ENCODE measurements at places on chromosomes 16 and 17. TPM values are rescaled to one million over a fixed set of nuclear protein-coding genes. Genes with fewer than 3 reads are reported as not detected.

DNA sequence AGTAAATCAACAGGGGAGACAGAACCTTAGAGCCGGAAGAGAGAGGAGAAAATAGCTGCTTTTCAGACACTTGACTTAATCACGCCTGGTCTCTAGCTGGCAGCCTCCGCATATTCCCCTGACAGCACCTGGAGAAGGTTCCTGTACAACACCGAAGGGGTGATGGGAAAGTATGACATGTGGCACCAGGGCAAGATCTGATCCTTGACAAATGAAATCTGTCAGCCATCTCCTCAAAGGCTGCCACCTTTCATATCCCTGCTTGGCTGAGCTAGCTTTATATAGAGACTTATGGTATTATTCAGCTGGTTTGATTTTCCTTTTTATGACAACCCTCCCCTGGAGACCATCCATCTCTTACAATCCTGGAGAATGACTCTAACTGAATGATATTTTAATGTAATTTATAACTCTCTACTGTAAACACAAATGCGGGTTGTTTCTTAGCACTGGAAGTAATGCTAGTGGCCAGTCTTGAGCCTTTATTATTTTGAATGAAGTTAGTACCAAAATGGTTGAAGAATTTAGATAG, 1205.3 kb upstream of the CDH8 start:
- no peaks in the 10 kb centered on the region for H3K4me1 ChIP-seq
- no peak overlapping the region for H3K27ac ChIP-seq
- no peak overlapping the region for H3K4me3 ChIP-seq
- H3K36me3 ChIP-seq = no peaks in the 10 kb centered on the region
- H3K27me3 ChIP-seq = no peaks in the 10 kb centered on the region

GRCh38 chr17:48048384-48049126, 396 bp downstream of the NFE2L1 start:
- peak; percentile 91 for DNase-seq
- H3K36me3 ChIP-seq = peaks cover 4% of the 10 kb centered on the region
- H3K27me3 ChIP-seq = no peaks in the 10 kb centered on the region
- H3K4me3 ChIP-seq = peak overlapping the region; percentile 85

DNA sequence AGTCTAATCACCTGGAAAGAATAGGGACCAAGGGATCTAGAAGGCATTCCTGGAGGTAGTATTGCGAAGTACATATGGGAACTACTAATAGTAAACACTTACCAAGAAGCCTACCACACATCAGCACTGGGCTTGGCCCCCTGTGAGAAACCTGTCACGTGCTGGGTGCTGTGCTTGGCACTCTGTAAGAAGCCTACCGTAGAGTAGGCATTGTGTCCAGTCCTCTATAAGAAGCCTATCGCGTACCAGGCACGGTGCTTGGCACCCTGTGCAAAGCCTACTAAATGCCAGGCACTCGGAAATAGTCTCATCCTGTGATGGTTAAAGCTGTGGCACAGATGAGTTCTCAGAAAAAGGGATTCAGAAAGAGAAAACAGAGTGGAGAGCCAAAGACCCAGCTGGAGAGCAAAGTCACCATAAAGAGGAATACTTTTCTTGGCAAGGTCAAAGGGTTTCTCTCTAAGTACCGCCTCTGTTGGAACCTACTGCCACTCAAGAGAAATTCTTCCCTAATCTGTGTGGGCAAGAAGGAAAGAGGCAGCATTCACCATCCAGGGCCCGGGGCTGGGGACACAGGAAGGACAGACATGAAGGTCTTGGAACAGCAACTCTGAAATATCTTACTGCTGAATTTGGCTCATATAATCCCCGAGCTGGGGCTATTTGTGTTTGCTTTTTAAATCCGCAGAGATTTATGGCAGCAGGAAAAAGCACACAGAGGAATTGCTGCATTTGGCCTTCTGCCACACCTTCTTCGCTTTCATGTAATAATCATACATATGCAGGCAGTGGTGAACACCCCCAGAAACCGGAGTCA, 81.8 kb downstream of the VAT1L start:
- no peak overlapping the region for H3K27ac ChIP-seq
- no peaks in the 10 kb centered on the region for H3K36me3 ChIP-seq
- no peaks in the 10 kb centered on the region for H3K4me1 ChIP-seq
- H3K4me3 ChIP-seq = no peak overlapping the region
- DNase-seq = no peak

DNA sequence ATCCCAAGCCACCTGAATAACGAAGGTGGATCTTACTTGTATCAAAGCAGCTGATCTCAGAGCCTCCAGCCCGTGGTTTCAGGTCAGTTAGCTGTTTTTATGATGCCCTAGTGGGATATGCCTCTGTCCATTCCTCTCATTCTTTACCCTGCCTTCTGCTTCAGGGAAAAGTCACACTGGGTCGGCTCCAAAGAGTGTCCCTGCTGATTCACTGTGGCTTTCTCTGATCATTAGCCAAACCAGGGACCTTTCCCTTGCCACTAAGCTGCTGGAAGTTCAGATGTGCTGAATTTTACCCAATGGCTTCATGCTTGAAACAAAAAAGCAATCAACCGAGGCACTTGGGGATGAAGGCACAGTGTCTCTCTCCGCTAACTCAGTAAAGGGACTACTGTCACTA, 170.2 kb upstream of the SALL1 start:
- no peaks in the 10 kb centered on the region for H3K27me3 ChIP-seq
- H3K27ac ChIP-seq = no peak overlapping the region
- no peak for DNase-seq

GRCh38 chr17:72556944-72557826, 436.4 kb downstream of the SOX9 start:
- no peak overlapping the region for H3K4me3 ChIP-seq
- no peak overlapping the region for H3K27ac ChIP-seq
- no peaks in the 10 kb centered on the region for H3K36me3 ChIP-seq
- peaks cover 23% of the 10 kb centered on the region for H3K4me1 ChIP-seq
- no peaks in the 10 kb centered on the region for H3K27me3 ChIP-seq
- DNase-seq = peak; percentile 81

DNA sequence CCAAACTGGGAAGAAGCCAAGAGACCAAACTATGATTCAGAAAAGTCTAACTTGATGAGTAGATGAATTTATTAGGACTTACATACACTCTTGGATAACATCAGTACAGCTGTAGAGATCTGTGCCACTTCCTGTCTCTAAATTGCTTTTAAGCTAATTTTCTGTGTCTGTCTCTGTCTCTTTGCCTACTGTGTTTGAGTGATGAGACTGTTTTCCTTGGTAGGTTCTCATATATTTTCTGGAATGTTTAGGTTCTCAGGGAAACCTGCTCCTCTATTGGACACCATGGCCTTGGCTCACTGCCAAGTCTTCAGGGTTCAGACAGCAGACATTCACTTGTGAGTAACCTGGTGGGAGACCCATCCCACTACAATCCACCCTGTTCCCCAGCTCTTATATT, 103.5 kb upstream of the KIF2B start:
- H3K36me3 ChIP-seq = no peaks in the 10 kb centered on the region
- H3K4me3 ChIP-seq = no peak overlapping the region
- DNase-seq = no peak
- no peaks in the 10 kb centered on the region for H3K27me3 ChIP-seq

GRCh38 chr17:283911-284675, 68.5 kb downstream of the RPH3AL start:
- peaks cover 17% of the 10 kb centered on the region for H3K4me1 ChIP-seq
- no peak overlapping the region for H3K27ac ChIP-seq
- no peaks in the 10 kb centered on the region for H3K27me3 ChIP-seq
- DNase-seq = no peak
- no peak overlapping the region for H3K4me3 ChIP-seq
- H3K36me3 ChIP-seq = peaks cover 8% of the 10 kb centered on the region

DNA sequence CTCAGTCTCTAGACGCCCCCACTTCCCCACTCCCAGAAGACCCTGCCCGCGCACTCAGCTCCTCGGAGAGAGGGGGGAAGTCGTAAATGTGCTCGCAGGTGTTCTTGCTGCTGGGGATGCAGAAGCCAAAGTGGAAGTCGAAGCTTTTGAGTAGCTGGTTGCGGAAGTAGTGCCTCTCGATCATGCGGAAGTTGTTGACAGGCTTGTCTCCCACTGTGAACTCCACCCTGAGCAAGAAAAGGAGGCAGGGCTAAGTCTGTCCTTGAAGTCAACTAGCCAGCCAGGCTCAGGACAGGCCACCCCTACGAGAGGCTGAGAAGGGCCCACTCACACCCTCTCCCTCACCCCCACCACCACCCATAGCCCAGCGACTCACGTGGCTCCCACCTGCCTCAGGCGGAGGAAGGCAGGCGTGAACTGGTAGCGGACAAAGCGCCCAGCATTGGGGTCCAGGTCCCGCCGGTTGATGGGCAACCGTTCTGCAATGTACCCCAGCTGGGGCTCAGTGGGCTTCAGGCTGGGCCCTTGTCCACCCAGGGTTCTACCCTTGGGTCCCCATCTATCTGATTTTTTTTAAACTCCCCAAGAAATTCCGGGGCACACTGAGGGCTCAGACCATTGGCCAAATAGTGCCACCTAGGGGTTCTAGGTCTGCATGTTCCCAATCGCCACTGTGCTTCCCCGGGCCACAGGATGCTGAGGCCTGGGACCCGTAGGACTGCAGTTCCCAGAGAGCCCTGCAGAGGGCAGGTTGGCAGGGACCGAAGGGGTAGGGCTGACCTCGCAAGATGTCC, 4.6 kb downstream of the UNC119 start:
- H3K27ac ChIP-seq = no peak overlapping the region
- H3K27me3 ChIP-seq = no peaks in the 10 kb centered on the region
- no peaks in the 10 kb centered on the region for H3K36me3 ChIP-seq

DNA sequence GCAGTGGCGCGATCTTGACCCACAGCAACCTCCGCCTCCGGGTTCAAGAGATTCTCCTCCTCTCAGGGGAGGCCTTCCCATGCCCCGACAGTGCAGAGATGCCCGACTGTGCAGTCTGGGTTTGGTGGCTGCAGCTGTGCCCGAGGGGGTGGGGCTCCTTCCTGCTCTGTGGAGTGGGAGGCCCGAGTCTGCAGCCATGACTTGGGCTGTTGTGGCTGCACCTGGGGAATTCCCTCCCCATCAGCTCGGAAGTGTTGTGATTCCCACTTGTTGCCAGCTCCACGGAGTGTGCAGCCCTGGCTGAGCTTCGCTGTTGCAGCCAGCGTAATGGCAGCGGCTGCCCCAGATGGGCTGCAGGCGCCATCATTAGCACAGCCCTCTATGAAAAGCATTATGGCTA, 66.4 kb upstream of the SMIM36 start:
- peaks cover 3% of the 10 kb centered on the region for H3K27me3 ChIP-seq
- DNase-seq = no peak
- no peak overlapping the region for H3K27ac ChIP-seq
- H3K4me3 ChIP-seq = 0 out of 2 replicates have a peak overlapping the region, but pooled peaks have one; percentile 31
- peaks cover 20% of the 10 kb centered on the region for H3K4me1 ChIP-seq

DNA sequence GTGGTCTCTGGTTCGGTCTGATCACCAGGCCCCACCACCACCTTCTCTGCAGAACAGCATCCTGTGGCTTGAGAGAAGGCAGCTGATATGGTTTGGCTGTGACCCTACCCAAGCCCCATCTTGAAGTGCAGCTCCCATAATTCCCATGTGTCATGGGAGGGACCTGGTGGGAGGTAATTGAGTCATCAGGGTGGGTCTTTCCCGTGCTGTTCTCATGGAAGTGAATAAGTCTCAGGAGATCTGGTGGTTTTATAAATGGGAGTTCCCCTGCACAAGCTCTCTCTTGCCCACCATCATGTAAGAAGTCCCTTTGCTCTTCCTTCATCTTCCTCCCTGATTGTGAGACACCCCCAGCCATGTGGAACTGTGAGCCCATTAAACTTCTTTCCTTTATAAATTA, 352.3 kb upstream of the CDH5 start:
- H3K4me1 ChIP-seq = no peaks in the 10 kb centered on the region
- no peak overlapping the region for H3K27ac ChIP-seq
- no peak overlapping the region for H3K4me3 ChIP-seq
- H3K27me3 ChIP-seq = peaks cover 2% of the 10 kb centered on the region
- DNase-seq = no peak

GRCh38 chr16:2592786-2593185, 55.0 kb downstream of the PDPK1 start:
- H3K27ac ChIP-seq = no peak overlapping the region
- H3K36me3 ChIP-seq = peaks cover 91% of the 10 kb centered on the region
- H3K4me3 ChIP-seq = no peak overlapping the region

DNA sequence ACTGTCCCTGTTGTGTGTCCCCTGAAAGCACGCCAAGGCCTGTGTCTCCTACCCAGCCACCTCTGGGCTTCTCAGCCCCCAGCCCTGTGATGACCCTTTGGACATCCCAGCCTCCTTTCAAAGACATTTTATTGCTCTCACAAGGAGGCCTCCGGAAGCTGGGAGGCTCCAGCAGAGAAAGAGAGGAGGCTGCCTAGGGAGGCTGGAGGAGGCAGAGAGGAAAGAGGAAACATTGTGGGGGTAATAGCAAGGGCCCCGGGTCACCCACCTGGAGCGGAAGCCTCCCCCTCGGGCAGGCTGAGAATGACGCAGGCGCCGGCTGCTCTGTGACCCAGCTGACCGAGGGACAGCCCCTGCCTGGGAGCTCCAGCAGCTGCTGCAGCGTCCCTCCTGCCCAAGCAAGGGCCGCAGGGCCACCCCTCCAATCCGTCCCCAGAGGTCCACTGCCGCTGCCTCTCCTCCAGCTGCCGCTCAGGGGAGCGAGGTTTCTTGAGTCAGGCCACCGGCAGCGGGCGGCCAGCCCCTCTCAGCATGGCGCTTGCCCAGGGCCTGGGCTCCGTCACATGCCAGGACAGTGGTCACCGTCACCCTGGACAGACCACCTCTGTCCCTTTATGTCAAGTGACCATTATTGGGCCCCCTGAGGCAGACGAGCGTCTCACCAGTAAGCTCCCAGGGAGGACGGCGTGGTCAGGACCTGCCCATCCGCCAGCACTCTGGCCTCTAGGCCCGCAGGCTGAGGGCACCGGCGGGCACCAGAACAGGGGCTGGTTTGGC, 29.3 kb downstream of the ACTG1 start:
- peaks cover 44% of the 10 kb centered on the region for H3K27me3 ChIP-seq
- H3K36me3 ChIP-seq = no peaks in the 10 kb centered on the region
- DNase-seq = no peak
- H3K4me3 ChIP-seq = peak overlapping the region; percentile 62
- H3K27ac ChIP-seq = no peak overlapping the region
- H3K4me1 ChIP-seq = peaks cover 51% of the 10 kb centered on the region

GRCh38 chr16:13767215-13767614, 152.7 kb upstream of the ERCC4 start:
- H3K27ac ChIP-seq = no peak overlapping the region
- H3K36me3 ChIP-seq = no peaks in the 10 kb centered on the region
- H3K4me3 ChIP-seq = no peak overlapping the region

DNA sequence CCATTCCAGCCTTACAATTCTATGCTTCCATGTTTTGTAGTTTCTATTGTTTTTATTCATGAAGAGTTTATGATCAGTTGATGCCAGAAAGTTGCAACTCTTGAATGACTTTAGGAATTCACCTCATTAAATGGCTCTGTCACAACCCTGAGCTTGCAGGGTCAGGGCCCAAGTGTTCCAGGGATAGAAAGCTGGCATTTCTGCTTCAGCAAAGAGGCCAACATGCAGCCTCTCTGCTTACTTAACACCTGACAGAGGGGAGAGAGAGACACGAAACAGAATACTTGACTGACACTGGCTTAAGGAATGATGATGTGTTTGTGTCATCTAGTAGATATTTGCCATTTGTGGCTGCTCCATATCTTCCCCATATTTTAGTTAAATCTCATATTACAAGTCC, 328.1 kb downstream of the CA10 start:
- DNase-seq = no peak
- H3K36me3 ChIP-seq = no peaks in the 10 kb centered on the region
- H3K4me3 ChIP-seq = no peak overlapping the region
- H3K27me3 ChIP-seq = no peaks in the 10 kb centered on the region

BLMH gene
- 11.1 TPM for polyA plus RNA-seq

CDH3 gene
- 0.11 TPM for polyA plus RNA-seq

TBC1D3H gene
- polyA plus RNA-seq = not detected

CLEC19A gene
- not detected for polyA plus RNA-seq

SGCA gene
- polyA plus RNA-seq = not detected

TEX19 gene
- 6.0 TPM for polyA plus RNA-seq

NDRG4 gene
- 1.8 TPM for polyA plus RNA-seq

Measured in HepG2 (cell line).